ENCODE measurements at places on chromosomes 7 and 10.
A peak's percentile ranks its signal among the peaks of the same experiment; 100 is the strongest.

- no peak for DNase-seq
Measured at GRCh38 chr10:30821261-30821993, 191.9 kb upstream of the LYZL2 start.

DNA sequence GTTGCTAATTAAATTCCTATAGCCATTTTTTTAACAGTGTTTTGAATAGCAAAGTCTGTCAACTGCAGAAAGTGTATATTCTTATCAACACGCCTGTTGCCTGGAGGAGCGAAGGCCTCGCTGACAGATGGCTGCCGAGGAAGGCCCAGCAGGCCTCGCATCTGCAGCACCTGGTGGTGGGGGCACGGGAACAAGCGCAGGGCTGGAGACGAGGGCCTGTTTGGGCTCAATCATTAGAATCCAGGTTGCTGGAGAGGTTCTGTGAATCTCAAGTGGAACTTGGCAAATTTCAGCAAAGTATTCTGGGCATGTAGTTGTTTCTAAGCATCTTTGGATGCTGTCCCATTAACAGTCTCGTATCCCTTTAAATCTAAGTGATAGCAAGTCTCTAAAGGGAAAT lies 66.1 kb upstream of the FAM204A start:
- DNase-seq = no peak

DNA sequence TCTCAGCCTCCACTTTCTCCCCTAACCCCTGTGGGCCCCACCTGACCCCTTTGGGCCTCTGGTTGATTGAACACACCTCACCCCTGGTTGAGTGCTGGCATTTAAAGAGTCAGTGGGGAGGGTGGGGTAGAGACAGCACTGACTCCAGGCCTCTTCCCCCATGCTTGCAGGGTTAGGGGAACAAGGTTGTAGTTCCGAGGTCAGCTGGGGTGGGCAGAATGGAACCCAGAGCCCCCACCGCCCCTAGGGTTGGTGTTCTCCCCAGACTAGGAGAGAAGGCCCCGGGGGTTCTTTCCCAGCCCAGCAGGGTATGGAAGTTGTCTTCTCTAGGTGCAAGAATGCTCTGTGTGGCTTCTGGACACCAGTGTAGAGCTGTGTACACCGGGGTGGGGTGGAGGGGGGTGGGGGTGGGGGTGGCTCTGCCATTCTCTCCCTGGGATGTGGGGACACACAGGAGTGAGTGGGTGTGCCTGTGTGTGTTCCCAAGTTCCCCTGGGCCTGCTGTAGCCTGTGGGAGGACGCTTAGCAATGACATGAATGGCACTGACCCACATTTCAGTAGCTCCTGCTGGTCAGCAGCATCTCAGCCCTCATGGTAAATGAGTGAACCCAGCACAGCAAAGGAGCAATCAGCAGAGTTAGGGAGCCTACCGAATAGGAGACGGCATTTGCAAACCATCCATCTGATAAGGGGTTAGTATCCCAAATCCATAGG lies 33.6 kb downstream of the PRF1 start:
- DNase-seq = no peak

GRCh38 chr7:116707289-116707688 lies 35.3 kb downstream of the MET start:
- DNase-seq = no peak

GRCh38 chr7:11466517-11467105 lies 365.4 kb downstream of the THSD7A start:
- no peak for DNase-seq

GRCh38 chr7:26587536-26587935 lies 276.9 kb downstream of the SKAP2 start:
- DNase-seq = no peak

- no peak for DNase-seq
Measured at GRCh38 chr10:33509231-33509831, 174.9 kb upstream of the NRP1 start.

GRCh38 chr10:1154531-1155295 lies 98.5 kb downstream of the WDR37 start:
- no peak for DNase-seq

DNA sequence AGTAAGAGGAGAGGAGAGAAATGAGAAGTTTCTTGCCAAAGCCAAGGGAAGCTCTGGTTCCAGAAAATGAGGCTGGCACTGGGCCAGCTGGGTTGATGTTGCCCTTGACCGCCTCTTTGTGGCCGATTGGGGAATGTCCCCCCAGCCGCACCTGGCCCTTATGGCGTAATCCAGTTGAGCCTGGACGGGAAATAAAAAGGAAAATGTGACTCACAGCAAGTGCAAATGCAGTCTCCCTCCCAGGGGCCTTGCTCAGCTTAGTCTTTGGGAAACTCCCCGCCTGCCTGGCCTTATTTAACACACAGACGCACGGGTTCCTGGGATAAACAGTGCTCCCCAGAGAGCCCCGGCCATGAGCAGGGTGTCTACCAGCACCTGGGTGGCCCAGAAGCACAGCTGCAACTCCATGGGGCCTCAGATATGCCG lies 174.8 kb downstream of the KIAA1217 start:
- peak; percentile 61 for DNase-seq

DNA sequence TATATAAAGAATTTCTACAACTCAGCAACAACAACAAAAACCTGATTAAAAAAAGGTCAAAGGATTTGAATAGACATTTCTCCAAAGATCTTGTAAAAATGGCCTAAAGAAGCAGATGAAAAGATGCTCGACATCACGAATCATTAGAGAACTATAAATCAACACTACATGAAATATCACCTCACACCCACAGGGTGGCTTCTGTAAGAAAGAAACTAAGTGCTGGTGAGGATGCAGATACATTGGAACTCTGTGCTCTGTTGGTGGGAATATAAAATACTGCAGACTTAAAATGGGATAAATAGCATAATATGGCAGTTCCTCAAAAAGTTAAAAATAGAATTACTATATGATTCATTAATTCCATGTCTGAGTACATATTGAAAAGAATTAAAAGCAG lies 38.3 kb upstream of the CDCA7L start:
- DNase-seq = no peak

DNA sequence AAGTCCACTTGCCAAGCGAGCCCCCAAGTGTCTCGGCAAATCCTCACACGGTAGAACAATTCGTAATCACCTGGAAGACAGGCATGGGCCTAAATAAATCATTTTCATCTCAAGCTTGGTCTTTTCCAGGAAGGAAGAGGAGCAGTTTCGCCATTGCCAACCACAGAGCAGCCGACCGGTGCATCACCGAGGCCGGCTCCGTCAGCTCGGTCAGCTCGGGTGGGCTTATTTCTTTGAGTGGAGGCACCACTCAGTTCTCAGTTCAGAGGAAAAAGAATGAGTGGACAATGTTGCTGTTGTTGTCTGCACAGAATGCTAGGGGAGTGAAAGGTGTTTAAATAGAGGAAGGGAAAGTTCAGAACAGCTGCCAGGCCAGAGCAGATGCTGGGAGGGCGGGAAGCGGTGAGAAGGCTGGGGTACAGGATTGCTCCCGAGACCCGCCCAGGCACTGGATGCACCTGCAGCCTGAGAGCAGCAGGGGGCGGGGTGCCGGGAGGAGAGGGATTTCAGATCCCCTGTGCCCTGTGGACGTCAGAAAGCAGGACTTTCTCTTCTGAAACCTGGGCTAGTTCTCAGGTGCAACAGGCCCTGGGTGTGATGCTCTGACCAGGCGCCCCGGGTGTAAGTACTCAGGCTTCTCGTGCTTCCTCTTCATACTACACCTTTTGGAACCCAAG lies 17.7 kb upstream of the IGFBP3 start:
- DNase-seq = no peak

DNA sequence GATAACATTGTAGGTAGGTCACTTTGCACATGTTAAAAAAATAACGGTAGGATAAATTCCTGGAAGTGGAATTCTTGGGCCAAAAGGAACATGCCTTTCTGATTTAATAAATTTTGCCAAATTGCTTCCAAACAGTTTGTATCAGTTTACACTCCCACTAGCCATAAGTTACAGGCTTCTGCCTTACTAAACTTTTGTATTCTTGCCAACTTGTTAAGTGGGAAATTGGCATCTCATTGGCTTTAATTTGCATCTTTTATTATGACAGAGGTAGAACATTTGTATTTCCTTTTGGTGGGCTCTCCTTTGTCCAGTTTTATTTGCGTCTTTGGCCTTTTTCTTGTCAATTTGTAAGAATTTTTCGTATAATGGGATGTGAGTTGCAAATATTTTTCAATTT lies 38.3 kb upstream of the FAM180A start:
- no peak for DNase-seq

DNA sequence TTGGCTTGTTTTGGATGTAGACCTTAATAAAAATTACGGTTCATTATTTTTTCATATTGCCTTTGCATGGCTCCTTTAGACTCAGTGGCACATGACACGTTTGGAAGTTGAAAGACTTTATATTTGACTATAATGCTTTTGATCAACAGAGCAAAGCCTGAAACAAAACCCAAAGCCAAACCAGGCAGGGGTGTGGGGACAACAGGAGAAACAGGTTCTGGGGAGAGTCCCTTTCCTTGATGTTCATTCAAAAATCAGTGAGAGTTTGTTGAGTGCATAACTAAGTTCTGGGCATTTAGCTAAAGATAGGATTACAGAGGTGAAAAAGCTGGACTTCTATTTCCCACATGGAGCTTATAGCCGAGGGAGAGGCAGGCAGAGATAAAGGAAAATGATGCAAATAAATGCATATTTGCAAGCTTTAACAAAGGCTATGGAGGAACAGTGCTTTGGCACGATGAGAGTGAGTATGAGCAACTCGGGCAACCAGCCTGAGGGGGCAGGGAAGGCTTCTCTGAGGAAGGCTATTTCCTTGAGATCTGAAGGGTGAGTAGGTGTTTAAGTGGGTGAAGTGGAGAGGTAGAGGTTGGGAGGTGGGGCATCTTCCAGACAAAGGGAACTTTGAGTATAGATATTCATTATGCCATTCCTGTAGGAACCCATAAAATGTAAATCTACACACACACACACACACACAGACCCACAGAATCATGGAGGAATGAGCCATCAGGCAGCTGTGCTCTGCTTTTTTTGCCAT lies 34.5 kb upstream of the PDZD8 start:
- no peak for DNase-seq

- DNase-seq = no peak
Measured at GRCh38 chr10:131546086-131546810, 234.7 kb upstream of the TCERG1L start.

- no peak for DNase-seq
Measured at GRCh38 chr7:15462721-15463389, 99.0 kb downstream of the AGMO start.

- no peak for DNase-seq
Measured at GRCh38 chr7:22563621-22564241, 63.7 kb upstream of the STEAP1B start.

GRCh38 chr7:76047305-76047810 lies 442 bp downstream of the STYXL1 start:
- DNase-seq = no peak

DNA sequence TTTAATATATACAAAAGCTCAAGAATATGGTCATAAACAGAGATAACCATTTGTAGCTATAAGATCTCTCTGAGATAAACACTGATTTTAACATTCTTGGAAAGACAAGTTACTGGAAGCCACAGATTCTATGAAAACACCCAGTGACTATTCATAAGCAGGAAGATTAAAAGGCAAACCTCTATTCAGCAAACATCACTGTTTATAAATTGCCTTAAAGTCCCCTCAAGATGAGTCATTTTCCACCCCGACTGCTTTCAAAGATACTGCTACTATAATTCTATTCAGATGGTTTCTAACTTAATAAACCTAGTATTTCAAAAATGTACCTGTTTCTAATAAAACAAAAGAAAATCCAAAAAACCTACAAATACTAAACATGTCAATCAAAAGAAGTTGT lies 21.0 kb downstream of the TM9SF3 start:
- DNase-seq = no peak

DNA sequence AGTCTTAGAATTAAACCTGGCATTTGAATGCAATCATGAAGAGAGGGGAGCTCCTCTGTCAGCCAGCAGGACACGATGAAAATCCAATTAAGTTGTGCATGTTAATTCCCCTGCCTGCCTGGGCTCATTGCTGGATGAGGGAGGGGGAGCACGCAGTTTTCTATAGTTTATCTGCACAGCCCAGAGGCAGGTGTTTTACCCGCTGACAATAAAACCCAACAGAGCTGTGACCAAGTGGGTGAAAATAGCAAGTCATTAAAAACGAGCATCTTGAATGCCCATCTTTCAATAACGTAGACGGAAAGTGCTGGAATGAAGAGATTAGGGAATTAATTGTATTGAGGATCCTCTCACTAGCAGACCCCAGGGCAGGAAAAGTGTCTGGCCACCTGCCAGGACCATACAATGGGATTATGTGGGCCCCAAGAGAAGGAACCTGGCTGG lies 100.1 kb upstream of the FAM20C start:
- no peak for DNase-seq

- no peak for DNase-seq
Measured at GRCh38 chr10:5284311-5285057, 80.3 kb upstream of the UCN3 start.

- no peak for DNase-seq
Measured at GRCh38 chr7:106057204-106057961, 54.7 kb downstream of the SYPL1 start.

Measured in 8988T (cell line).